ENCODE measurements at places on chromosomes 2 and 18.

- no peak for DNase-seq
These were observed 13.4 kb downstream of the NEDD4L start for GRCh38 chr18:58057291-58057965.

GRCh38 chr2:240418311-240418710, 17.2 kb upstream of the GPC1 start:
- DNase-seq, result no peak

DNA sequence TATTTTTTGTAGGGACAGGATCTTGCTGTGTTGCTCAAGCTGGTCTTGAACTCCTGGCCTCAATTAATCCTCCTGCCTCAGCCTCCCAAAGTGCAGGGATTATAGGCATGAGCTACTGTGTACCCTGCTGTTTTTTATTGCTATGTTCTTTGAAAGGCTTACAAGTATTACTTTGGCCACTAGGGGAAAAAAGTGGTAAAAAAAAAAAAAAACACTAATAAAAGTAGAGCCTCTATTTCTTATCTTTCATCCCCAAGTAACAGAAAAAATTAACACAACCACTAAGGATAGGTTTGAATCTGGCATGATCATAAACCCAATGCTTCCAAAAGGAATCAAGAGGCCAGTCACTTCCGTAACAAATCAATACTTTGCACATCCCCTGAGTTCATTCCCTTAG, 11.6 kb downstream of the NOL10 start:
- no peak for DNase-seq

DNA sequence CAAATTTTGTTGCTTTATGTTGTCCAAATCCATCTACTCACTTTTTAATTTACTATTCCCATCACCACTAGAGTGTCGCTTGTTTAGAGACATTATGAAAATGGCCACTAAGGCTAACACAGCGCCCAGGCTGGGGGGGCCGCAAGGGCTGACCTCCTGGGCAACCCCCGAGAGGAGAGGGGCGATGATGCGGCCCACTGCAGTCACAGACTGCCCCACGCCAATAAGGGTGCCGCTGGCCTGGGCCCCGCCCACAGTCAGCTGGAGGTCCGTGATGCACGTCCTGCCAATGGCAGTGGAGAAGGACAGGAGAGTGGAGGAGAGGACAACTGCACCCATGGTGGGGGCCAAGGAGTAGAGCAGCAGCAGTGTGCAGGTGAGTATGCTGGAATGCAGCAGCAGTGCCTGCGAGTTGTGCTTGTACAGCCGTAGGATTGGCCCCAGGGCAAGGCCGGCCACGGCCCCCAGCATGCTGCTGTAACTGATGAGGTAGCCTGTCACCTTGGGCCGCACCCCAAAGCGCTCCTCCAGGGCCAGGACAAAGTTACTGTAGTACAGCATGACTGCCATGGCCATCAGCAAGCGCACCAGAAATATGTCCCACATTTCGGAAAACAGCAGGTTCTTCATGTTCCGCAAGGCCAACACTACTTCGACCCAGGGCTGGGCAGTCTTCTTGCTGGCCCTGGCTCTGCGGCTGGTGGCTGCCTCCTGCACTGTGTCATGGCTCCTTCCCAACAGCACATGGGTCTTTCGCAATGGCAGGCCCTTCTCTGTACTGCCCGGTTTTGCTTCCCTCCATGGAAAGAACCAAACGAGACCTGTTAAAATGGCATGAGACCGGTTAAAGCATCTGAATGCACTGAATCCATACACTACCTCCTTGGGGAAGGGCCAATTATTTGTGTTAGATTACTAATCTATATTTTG, 43.2 kb upstream of the TMEM182 start:
- no peak for DNase-seq

DNA sequence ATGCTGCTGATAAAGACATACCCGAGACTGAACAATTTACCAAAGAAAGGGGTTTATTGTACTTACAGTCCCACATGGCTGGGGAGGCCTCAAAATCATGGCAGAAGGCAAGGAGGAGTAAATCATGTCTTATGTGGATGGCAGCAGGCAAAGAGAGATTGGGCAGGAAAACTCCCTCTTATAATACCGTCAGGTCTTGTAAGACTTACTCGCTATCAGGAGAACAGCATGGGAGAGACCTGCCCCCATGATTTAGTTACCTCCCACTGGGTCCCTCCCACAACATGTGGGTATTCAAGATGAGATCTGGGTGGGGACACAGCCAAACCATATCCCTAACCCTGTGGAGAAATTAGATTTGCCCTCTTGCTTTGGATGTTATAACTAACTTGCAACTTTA, 1068.0 kb upstream of the ZEB2 start:
- DNase-seq, result no peak

GRCh38 chr2:128311755-128312341, 6.8 kb downstream of the HS6ST1 start:
- no peak for DNase-seq

DNA sequence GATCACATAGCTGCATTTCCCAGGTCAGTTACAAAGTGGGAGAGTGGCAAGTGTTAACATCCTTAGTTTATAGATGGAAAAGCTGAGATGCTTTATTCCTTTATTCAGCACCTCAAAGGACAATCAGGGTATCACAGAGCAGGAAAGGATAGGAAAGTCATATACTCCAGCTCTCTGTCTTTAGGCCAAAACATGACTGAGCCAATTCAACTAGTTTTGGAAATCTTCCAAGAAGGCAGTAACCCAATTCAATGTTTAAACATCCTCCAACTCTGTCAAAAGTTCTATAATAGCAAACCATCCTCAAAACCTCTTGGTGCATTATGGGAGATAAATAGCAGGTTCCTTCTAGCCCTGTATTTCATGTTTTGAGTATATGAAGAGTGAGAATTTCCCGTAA, 25.2 kb downstream of the CASP8 start:
- no peak for DNase-seq

- no peak for DNase-seq
These were observed 76.3 kb downstream of the GPD2 start for GRCh38 chr2:156512451-156512850.

DNA sequence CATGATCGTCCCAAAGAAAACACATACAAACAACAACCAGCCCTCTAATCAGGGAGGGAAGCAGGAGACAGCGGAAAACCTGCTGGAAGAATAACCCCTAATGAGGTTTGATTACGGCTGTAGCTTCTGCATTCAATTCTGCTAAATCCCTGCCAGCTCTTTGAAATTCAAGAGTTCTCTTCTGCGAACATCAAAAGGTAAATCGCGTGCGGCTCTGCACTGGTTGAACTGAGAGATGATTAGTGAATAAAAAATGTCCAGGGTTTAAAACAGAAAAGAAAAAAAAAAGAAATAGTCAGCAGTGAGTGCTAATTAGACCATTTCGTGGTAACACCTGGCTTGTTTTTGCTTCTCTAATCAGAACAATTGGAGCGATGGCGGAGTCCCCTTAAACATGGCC, 153.0 kb upstream of the CAPN13 start:
- DNase-seq, result no peak

DNA sequence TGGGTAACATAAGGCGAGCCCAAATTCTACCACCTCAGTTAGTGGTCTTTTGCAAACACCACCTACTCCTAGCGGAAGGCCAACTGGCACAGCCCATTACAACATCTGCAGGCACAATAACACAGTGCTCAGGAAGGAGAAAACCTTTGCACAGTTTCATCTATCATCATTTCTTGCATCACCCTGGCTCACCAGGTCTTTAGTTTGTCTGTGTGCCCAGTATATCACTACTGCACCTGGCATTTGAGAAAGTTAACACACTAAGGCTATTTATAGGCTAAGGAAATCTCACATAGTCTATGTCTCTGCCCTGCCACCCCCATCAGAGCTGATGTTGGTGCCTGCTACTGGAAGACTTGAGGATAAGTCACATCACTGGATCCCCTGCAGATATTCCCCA, 484.0 kb downstream of the SATB2 start:
- no peak for DNase-seq

DNA sequence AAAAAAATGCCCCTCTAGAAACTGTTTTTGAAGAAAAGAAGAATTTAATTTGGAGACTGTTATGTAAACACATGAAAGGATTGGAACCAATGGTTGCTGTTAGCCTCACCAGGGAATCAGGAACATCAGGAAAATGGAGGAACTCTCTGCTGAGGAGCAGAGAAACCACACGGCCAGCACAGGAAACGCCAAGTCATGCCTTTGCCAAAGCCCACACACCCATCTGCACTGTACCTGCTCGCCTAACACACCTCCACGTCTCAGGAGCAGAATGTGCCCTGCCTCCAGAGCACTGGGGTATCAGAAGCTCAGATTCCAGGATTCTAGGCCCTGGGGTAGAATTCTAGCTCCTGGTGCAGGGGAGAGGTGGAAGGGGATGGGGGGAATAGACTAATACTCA, 9.8 kb upstream of the SCYGR1 start:
- no peak for DNase-seq

- no peak for DNase-seq
These were observed 3.6 kb upstream of the PAX3 start for GRCh38 chr2:222302178-222303018.

DNA sequence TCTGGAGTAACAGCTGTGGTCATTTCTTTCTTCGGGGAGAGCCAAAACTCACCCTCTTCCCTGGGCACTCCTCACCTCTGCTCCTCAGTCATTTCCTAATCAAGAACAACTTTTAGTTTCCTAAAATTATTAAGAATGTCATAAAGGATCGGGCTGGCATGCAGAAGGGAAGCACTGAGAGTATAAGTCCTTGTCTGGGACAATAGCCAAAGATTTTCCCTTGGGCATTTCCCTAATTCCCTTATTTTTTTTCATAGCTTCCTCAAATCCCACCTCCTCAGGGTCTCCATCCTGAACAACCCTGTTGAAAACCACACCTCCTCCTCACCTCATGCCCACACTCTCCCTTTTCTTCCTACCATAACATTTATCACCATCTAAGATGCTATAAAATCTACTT, 115.0 kb downstream of the MREG start:
- DNase-seq, result no peak

DNA sequence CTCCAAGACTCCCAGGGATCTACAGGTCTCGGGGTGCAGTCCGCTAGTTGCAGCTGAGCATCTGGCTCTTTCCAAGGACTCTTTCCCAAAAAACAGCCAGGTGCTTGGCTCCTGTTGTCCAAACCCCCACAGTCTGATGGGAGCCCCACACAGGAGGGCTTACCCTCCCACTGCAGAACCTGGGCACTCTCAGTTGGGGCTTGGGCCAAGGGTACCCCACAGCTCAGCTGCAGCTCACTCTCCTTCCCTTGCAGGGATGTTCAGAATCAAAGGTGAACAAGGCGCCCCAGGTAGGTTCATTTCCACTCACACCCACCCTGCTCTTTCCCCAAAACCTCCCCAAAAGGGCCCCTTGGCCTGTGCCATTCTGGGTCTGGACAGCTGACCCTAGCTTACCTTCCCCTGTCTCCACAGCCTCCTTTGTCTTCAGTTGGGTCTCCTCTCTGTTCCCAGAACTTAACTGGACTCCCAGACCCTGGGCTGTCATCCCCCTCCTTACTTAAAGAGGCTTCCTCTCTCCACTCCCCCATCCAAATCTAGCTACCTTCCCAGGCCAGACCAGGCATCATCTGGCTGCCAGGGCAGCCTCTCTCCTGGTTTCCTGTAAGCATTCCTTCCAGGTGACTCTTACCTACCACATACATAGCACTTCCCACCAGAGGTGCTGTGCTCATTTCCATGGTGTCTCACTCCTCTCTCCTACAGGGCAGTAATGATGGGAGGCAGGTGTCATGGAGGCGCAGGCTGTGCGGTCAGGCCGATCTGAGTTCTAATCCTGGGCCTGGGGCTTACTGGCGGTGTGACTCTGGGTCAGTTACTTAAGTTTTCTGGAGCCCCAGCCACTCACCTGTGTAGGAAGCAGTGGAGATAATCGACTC, 29.5 kb downstream of the MARCO start:
- DNase-seq, result no peak

- DNase-seq, result no peak
These were observed 397.4 kb upstream of the SALL3 start for GRCh38 chr18:78582181-78582709.

DNA sequence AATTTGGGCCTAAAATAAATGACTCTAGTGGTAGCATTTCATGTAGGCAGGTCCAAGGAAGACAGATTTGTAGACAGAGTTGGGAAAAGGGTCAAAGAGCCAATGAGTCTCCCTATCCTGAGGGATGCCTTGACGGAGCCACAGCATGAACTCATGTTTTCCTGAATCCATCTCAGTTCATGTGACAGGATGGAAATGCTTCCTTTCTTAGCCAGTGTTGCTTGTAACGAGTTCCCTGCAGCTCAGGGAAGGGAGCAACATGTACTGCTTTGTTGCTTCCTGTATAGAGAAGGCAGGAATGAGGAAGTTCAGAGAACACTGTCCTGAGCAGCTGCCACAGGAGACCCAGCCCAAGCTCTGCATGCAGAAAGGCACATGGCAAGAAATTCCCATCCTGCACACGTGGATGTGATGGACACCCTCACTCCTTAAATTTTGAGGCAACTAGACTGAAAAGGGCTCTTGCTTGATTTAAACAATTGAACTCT, 27.9 kb downstream of the TMEM17 start:
- no peak for DNase-seq

GRCh38 chr2:23579674-23580073, 194.7 kb downstream of the KLHL29 start:
- no peak for DNase-seq

GRCh38 chr2:219676586-219676985, 49.2 kb downstream of the SLC4A3 start:
- no peak for DNase-seq

DNA sequence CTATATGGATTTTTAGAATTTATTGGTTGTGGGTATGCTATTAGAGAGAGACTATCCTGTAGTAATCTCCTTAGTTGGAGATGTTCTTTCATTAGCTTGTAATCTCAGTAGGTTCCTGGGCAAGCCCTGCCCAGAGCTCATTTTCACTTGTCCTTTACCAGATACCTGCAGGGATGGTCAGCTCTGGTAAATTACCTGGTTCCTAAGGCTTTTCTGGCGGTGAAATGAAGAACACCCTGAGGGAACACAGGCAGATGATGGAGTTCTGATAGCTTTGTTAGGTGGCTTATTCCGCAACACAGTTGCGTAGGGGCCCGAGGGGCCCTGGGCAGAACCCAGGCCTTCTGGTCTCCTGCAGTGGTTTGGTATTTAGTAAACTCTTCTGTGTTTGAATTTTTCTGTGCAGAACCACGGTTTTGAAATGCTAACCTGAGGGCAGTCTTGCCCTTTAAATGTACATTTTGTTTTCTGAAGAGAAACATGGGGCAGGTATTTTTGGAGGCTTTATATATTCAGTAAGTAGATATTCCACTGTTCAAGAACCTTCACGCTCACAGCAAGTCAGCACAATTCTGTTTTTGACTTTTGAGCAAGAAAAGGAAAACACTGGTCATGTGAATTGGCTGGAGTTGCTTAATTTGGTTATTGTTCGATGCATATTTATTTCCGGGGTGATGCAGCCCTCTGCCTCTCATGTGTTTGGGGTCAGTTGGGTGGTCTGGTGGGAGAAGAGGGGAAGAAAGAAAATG, 22.4 kb downstream of the ZNF532 start:
- DNase-seq, result no peak

GRCh38 chr2:215985257-215985656, 28.1 kb downstream of the MREG start:
- DNase-seq, result no peak

GRCh38 chr2:163604941-163605555, 130.8 kb downstream of the FIGN start:
- peak; percentile 20 for DNase-seq

GRCh38 chr2:239143858-239144712, 256.7 kb downstream of the HDAC4 start:
- peak; percentile 75 for DNase-seq
